A549 treated with RU486 at 1 μM for 4 hours (cell line): ENCODE measurements at places on chromosomes 7 and 10. TPM values are rescaled to one million over a fixed set of nuclear protein-coding genes. Genes with fewer than 3 reads are reported as not detected.

The EEF1AKMT2 gene
- 10.3 to 23.4 TPM (median 18.1 TPM) in 5 replicates for total RNA-seq

The ZNF22 gene
- total RNA-seq, result 3.2 to 7.0 TPM (median 6.7 TPM) in 5 replicates

The RAB18 gene
- 60.0 to 97.6 TPM (median 84.9 TPM) in 5 replicates for total RNA-seq

The BLVRA gene
- total RNA-seq, result 68.7 to 82.1 TPM (median 70.9 TPM) in 5 replicates

The AVPI1 gene
- total RNA-seq, result 57.9 to 112 TPM (median 85.8 TPM) in 5 replicates

The LRIT1 gene
- not detected in 5 replicates for total RNA-seq

The FOXI2 gene
- total RNA-seq, result not detected in 5 replicates

The VAX1 gene
- 1.2 to 1.7 TPM (median 1.4 TPM) in 5 replicates for total RNA-seq

The GRM3 gene
- total RNA-seq, result not detected in 5 replicates

The ZNF736 gene
- not detected in 5 replicates for total RNA-seq

The PAX4 gene
- not detected in 5 replicates for total RNA-seq

The ADCYAP1R1 gene
- 0.05 to 0.12 TPM (median 0.08 TPM) in 3 of 5 replicates, not detected in the others for total RNA-seq

The FGFR2 gene
- 0.42 to 1.0 TPM (median 0.64 TPM) in 5 replicates for total RNA-seq

The COBL gene
- total RNA-seq, result 4.2 to 5.5 TPM (median 4.9 TPM) in 5 replicates

The FRA10AC1 gene
- total RNA-seq, result 2.9 to 6.2 TPM (median 5.7 TPM) in 5 replicates

The CUBN gene
- 0.02 to 0.30 TPM (median 0.03 TPM) in 5 replicates for total RNA-seq

The SAMD9L gene
- total RNA-seq, result 0.58 to 1.2 TPM (median 0.72 TPM) in 5 replicates
